ENCODE measurements at places on chromosomes 1 and 21.

DNA sequence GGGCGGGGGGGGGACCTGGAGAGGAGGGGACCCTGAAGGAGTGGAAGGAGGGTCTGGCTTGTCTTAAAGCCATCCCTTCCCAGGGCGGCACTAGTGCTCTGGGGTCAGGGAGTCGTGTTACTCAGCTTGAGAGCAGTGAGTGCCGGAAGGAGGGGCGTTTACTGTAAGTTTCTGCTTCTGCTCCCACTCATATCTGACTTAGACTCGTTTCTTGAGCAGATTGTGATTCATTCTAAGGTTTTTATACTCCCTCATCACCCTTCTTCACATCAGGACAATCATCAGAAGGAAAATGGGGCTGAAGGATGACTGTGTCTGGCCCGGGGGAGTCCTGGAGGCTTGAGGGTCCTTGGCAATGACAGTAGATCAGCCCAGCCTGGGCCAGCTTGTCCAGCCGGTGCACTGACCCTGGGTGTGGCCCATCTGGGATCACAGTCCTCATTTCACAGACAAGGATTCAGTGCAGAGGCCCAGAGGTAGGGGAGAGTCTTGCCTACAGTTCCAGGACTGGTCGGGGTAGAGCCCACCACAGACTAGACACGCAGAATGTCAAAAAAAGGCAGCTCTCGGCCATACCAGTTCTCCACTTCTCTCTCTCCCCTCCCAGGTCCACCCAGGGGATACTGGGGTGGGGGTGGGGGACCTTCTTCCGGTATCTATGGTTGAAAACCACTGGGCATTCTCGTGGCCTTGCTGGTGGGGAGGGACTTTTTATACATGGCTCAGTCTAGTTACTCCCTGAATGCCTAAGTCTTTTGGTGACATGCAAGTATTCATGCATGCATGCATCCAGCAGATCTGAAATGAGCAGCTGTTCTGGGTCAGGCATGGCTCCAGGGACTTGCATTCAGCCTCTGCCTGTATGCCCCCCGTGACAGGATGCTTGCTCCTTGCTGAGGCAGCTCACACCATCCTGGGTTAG is 5.1 kb downstream of the TNFRSF8 start:
- no peak for DNase-seq

GRCh38 chr1:70171512-70171911 is 33.9 kb downstream of the LRRC40 start:
- no peak for DNase-seq

DNA sequence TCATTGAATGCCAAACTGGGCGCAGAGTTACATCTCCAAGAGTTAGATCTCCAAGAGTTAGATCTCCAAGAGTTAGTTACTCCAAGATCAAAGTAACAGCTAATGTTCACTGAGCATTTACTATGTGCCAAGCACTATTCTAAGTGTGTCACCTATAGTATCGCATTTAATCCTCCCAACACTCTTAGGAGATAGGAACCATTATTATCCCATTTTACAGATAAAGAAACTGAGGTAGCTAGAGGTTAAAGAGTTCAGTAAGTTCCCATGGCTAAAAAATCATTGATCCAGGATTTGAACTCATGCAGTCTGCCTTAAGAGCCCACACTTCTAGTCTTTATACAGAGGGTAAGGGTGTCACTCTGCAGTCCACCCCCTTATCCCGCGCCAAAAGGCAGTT is 1.5 kb upstream of the NAV1 start:
- no peak for DNase-seq

- no peak for DNase-seq
These were observed 424.0 kb downstream of the MATN1 start for GRCh38 chr1:30299393-30299792.

Measured in NCI-H524 (cell line).